ENCODE measurements at places on chromosomes 4 and X.

DNA sequence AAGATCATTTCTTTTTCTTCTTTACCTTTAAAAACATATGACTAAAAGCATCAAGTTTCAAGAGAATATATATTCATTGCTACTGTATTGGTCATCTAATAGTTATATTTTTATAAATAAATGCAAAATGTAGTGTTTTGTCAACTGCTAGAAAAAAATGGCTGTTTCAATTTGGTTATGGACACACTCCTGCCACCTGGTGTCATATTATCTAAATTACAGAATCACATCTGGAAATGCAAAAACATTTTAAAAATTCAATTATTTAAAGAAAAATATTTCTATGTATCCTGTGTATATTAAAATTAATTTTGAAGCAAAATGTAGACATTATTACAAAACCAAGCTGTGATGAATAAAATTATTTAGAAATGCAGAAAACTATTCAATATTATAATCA, 329.4 kb upstream of the PCDH18 start:
- DNase-seq: peak; percentile 21

- DNase-seq: peak; percentile 87
Observed at GRCh38 chrX:120769576-120770341, 105.9 kb downstream of the CT47B1 start.

GRCh38 chr4:89299153-89299791, 8.3 kb downstream of the GPRIN3 start:
- no peak for DNase-seq

DNA sequence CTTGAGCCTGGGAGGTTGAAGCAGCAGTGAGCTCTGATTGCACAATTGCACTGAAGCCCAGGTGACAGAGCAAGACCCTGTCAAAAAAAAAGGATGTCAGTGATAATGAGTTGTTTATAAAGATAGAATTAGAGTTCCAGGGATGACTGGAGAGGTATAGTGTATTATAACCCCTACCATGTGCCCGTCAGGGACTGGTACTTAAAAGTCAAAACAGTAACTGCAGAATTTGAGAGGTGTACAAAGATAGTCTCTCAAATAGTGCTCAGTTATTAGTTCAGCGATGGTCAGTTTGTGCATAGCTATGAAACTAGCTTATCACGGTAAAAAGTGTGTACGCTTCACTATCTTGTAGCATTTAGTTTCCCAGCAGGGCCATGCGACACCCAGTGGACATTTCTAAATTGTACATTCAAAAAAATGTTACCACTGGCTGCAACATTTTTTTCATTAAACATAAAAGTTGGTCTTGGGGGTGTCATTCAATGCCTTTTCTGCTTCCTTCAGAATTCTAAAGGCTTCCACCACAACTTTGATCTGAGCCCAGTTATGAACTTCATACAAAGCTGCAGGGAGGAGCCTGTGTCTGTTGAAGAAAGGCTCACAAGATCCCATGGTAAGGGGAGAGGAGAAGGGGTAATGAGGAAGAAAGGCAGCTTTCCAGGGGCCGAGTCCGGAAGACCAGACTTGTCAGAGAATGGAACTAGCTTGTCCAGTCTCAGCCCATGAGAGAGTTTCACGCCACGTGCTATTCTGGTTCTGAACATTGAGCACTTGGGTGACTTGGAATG, 9.2 kb upstream of the GYG2 start:
- peak; percentile 2 for DNase-seq

DNA sequence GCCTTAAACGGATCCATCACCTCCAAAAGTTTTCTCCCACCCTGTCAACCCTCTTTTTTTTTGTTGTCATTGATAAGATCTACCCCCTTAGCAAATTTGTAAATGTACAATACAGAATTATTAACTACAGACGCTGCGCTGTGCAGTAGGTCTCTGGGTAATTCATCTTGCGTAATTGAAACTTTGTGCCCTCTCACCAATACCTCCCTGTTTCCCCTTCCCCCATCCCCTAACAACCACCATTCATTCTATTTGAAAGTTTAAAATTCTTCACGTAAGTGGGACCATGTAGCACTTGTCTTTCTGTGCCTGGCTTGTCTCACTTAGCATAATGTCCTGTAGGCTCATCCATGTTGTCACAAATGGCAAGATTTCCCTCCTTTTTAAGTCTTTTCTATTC, 45.8 kb upstream of the CLDN34 start:
- no peak for DNase-seq

DNA sequence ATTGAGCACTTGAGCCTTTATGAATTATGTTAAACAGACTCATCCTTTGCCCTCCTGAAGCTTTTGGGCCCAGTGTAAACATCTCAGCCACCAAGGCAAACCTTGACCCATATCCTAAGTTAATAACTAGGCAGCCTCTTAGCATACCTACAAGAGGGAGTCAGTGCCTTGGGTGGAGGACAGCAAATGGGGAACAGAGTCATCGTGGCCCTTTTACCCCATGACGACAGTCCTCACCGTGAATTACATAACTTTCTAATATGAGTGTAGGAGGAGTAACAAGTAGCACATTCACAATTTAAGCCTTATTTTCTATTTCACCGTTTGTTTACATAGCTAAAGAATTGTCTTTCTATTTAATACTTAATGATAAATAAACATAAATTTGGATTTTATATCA, 16.8 kb downstream of the CLDN22 start:
- DNase-seq: no peak

GRCh38 chr4:86443495-86443894, 83.6 kb upstream of the MAPK10 start:
- DNase-seq: peak; percentile 4

GRCh38 chr4:1547856-1548826, 136.0 kb downstream of the FAM53A start:
- DNase-seq: no peak

DNA sequence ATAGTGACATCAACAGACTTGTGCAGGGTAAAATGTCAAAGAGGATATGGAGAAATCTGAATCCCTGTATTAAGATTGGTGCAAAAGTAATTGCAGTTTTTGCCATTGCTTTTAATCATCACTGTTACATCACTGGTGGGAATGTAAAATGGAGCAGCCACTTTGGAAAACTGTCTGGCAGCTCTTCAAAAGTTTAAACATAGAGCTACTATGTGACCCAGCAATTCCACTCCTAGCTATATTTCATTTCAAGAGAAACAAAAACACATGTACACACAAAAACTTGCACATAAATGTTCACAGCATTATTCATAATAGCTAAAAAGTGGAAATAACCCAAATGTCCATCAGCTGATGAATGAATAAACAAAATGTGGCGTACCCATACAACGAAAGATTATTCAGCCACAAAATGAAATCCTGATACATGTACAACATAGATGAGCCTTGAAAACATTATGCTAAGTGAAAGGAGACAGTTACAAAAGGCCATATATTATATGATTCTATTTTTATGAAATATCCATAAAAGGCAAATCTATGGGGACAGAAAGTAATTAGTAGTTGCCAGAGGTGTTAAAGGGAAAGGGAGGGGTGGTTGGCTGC, 106.4 kb downstream of the AMELX start:
- peak; percentile 20 for DNase-seq

DNA sequence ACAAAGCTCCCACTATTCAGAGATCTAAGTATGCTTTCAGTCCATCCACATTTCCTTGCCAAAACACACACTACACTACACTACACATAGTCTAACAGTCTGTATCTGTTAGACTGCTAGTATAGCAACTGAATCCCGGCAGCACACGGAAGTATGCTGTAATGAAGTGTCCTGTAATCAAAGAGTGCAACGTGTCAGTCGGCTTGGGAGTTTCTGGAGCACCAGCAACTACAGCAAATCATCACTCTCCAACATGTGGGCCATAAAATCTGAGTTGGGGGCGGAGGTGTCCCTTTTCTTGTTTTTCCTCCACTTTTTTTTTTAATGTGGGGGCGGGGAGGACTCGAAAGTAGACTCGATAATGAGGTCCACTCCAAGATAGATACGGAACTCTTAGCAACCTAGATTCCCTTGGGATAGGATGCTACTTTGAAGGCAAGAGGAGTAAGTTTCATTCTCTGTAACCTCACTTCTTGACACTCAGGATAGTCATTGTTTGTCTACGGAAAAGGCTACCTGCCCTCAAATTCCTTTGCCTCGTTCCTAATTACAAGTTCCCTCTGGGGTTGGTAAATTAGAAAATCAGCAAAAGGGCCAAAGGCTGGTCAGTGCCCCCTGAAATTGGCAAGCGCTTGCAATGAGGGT, 722 bp downstream of the SLC10A7 start:
- DNase-seq: peak; percentile 53

DNA sequence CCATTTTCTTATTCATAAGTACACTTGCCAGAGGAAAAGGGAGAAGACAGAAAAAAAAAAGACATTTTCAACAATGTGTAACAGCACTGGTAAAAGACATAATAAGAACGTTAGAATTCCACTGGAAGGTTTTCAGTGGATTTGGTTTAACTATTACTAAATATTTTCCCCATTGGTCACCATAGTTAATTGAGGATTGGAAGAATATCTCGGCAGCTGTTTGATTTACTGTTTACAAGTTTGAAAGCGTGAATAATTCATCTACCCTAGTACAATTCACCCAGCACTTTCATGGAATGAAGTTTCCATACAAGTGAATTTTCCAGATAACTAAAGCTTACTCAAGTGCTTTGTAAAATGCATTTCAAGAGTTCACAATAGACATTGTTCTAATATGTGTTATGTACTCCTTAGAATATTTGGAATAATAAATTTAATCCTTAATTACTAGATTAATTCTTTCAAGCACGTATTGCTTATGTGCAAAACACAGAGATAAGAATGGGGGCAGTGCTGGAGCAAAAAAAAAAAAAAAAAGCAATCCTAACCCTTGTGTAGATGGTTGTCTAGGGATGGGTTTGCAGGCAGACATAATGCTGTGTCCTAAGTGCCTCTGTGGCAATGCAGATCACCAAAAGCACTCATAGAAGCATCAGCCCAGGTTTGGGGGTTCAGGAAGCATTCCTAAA, 57.1 kb downstream of the ENPEP start:
- peak; percentile 21 for DNase-seq

DNA sequence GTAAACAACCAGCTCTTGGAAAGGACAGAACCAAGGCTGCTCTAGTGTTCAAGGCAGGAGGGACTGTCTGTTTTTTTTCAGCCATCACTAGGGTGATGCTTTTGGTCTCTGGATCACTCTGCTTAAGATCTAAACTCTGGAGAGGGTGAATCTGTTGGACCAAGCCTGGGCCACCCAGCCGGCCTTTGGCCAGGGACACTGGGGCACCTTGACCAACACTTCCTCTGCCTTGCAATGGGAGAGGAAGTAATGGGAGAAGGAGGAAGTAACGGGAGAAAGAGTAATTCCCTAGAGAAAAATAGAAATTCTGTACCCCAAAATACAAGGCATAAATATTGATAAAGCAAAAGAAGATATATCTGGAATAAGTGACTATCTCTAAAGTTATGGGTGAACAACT, 12.9 kb downstream of the CHRNA9 start:
- DNase-seq: no peak
